ENCODE measurements at places on chromosomes 7 and 10.

GRCh38 chr7:46532571-46532970 lies 611.5 kb upstream of the IGFBP3 start:
- no peak for DNase-seq

DNA sequence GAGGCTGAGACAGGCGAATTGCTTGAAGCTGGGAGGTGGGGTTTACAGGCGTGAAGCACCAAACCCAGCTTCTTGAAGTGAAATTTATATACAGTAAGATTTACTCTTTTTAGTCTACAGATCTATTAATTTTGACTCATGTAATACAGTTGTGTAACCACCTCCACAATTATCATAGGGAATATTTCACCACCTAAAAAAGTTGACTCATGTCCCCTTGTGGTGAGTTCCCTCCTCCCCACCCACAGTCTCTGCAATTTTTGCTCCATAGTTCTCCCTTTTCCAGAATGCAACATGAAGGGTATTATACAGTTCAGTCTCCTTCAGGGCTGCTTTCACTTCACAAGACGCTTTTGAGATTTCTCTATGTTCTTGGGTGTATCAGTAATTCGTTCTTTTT lies 156.8 kb downstream of the FAM107B start:
- no peak for DNase-seq

DNA sequence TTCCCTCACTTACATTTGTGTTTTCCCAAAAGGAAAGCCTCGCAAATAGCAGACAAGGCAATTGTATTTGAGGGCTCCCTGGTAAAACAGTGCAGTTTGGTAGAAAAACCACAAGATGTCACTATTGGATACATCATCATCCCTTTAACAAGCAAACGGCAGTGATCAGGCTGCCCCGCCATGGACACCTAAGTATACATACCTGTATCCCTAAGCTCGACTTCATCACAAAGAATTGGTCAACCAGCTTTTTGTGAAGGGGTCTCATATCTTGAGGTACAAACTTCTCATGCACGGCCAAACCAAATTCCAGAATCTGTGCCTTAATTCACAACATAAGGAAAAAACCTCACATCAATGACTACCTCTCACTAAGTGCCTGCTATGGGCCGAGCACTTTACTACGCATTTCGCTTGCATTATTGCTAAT lies 179.5 kb upstream of the IMMP2L start:
- peak; percentile 12 for DNase-seq

GRCh38 chr7:151135525-151135845 lies 32.0 kb downstream of the GBX1 start:
- DNase-seq: no peak

- no peak for DNase-seq
These were observed 73.1 kb downstream of the MKLN1 start for GRCh38 chr7:131400681-131401176.

DNA sequence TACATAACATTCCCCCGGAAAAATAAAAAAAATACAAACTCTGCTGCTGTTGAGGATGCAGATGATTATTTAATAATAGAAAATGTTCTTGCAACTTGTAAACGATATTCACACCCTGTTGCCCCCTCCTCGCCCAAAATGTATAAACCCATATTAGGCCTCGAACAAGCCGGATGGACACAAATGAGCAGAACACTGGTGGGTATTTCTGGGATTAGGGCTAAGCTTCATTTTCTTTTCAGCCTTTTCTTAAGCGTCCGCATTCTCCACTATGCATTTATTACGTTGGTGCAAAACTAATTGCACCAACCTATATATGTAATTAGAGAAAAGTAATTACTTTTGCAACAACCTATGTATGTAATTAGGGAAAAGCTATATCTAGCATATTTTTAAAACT lies 349 bp upstream of the GNG11 start:
- no peak for DNase-seq

DNA sequence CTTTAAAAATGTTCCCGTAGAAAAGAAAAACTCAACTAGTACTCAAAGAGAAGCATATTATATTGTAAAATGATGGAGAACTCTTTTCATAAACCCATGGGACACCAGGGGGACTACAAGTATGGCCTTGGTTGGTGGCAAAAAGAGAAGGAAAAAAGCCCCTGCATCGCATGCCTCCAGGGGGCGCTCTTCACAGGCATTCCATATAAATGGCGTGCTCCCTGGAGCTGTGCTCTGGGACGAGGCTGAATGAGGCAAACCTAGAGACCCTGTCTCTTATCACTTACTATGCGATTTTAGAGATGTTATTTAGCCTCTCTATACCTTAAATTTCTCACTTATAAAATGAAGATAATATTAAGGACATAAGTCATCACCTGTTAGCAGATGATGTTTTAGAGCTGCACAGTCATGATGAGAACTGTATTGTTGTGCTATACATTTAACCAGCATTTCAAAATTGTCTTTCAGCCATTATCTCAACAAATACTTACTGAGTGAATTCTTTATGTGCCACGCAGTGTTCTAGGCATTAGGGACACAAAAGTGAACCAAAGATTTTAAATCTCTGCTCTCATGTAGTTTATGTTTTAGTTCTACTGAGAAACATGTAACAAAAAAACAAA lies 105.8 kb downstream of the ARHGAP21 start:
- DNase-seq: peak; percentile 14

DNA sequence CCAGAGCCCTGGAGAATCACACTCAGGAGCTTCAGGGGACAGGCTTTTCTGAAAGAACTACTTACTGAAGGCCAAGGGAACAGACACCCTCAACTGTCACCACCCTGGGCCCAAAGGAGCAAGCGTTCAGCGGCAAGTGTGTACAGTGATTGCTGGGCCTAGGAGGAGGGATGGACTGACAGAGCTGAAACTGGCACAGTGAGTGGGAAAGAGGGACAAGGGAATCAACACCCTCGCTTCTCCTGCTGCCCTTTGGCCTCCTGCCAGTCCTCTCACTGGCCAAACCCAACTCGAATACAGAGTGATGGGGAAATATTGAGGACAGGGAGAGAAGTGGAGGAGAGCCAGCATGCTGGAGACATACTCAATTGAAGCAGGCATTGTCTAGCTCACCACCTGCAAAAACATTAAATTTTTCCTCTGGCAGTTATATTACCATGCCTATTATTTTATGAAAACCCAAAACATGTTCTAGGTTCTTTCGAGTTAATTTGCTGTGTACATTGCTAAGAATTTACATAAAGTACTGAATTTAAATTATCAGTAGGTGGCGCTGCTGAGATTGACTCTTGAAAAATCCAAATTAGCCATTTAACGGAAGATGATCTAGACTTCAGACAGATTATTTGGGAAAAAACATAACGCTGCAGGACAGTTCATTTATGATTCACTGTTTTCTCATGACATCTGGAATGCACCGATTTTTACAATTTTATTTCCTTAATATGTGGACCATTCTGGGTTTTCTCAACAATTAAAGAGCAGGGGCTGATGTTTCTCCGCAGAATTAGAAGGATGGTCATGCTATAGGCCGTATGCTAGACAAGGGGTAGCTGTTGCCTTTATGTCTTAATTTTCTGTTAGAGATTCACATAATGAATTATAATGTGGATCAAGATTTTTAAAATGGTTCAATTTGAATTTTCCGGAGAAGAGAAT lies 14.7 kb upstream of the TMEM236 start:
- no peak for DNase-seq

DNA sequence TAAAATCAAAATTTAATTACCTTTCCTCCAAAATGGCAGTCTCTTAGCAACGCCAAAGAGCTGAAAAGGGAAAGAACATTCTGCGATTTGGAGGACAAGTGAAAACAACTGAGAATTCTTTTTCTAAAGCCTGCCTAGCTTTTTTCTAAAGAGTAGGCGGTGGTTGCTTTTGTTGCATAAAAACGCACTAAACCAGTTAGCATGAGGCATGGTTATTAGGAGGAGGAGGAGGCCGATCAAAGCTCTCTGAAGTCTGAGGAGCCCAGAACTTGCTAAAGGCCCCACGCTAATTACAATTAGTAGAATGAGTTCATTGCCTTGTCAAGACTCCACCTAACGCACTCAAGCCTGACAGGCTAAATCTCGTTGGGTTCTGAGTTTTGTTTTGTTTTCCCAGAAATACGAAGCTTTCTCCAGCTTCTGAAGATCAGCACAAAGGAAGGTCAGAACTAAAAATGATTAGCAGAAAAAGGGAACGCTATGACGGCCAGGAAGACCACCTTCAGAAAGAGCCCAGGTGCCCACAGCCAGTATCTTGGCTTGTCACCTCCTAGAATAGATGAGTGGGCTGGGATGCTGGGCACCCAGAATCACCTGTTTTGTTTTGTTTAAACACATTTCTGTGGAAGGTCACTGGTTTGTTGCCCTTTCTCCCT lies 72.0 kb downstream of the FGFR2 start:
- no peak for DNase-seq

DNA sequence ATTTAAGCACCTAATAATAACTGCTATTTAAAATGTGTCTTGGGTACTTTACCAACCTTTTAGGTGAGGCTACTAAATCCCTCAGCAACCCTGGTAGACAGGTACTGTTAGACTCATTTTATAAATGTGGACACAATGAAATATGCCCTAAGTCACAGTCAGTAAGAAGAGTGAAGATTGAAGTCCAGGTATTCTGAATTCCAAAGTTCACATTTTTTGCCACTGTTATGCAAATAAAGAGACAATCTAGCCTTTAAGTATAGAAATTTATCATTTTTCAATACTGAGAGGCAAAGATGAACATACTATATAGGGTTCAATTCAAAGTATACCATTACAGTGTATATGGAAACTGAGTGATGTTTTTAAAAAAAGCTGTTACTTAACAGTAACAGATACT lies 102.7 kb downstream of the LMBR1 start:
- no peak for DNase-seq

DNA sequence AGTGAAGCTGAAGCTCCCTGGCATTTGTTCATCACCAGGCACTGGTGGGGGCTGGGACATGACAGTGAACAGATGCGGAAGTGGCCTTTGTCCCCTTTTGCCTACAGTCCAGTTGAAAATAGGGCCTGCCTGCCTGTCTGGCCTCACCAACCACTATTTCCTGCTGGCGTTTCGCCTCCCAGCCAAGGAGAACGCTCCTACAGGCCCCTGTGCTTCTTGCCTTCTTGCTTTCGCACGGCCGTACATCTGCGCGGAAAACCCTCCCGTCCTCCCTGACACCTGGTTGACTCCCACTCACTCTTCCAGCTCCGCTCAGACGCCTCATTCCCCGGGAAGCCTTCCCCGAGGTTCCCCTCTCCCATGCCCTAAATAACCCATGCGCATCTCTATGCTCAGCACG lies 317.3 kb downstream of the PRPF18 start:
- no peak for DNase-seq

DNA sequence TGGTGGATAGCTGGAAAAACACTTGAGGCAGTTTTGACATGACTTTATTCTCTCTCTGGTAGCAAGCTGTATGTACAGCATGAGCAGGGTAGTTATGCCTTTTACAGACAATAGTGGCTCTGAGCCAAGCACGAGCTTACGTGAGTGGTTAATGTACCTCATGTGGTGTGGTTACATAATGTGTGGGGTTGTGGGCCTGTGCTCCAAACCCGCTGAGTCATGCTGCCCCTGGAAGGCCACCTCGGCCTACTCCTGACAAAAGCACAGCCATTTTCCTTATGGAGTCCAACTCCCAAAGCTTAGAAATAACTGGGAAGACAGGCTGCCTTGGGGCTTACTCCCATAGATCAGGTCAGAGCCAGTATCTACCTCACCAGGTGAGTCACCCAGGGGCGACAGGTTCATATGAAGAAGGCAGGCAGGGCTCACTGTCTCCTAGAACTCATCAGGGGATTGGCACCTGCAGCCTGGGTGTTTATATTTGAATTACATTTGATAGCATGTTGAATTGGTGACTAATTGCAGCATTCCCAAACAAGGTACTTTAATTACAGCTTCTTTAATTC lies 404.5 kb downstream of the ADRA2A start:
- no peak for DNase-seq

DNA sequence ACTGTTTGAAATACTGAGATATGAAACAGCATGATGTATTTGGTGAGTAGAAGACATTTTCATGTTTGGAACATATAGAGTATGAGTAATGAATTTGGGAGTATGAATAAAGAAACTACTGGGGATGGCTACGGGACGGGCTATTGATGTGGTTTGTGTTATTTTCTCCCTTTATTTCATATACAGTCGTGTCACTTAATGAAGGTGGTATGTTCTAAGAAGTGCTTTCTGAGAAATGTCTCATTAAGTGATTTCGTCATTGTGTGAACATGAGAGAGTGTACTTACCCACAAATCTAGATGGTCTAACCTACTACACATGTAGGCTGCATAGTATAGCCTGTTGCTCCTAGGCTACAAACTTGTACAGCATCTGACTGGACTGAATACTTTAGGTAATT lies 106.3 kb downstream of the CCNY start:
- no peak for DNase-seq

- no peak for DNase-seq
These were observed 14.6 kb downstream of the MDFIC start for GRCh38 chr7:114936471-114936870.

GRCh38 chr10:132904181-132904813 lies 38.1 kb downstream of the CFAP46 start:
- DNase-seq: peak; percentile 34

DNA sequence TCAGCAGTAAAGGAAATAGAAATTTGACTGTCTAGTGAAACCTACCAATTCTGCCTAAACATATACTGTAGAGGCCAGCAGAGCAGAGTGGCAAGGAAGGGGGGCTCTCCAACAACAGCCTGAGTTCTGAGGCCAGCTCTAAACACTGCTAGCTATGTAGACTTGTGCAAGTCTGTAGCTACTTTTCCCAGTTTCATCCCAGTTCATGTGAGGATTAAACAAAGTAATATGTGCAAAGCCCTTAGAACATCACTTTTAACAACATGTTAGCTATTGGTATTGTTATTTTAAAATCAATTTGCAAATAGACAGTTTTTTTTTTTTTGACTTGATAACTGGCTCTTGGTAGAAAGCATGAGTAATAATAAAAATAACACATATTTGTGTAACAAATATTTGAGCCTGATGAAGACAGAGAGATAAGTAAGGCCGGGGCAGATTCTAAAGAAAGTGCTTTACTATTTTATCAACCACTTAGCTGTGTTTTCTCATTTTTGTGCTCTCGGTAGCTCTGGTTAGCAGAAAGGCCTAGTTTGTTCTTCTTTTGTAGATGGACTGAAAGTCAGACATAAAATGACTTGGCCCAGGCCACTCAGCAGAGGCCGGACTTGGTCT lies 9.3 kb downstream of the CHST12 start:
- DNase-seq: no peak

- no peak for DNase-seq
These were observed 152.6 kb upstream of the PRR15 start for GRCh38 chr7:29410996-29411395.

DNA sequence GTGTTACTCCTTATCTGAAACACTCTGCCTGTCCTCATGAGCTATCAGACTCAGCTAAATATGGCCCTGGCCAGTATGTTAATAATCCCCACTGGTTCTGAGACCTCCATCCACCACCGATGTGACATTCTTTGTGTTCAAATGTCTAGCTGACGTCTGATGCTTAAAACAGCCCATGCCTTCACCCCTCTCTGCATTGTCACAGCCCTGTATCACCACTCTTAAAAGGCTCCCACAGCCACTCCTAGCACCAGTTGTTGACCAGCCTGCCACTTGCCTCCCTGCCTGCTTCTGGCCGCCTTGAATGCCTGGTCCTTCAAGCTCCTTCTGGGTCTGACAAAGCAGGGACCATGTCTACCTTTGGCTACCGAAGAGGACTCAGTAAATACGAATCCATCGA lies at the start of gene LMOD2:
TSS of gene LMOD2 (plus strand) at position 253 of the 400 bp plus-strand sequence. CDS start at position 351, 98 bp downstream.
- no peak for DNase-seq

- DNase-seq: no peak
These were observed 8.1 kb downstream of the PGAM1 start for GRCh38 chr10:97434055-97434454.

GRCh38 chr10:1375346-1376170 lies 319.4 kb downstream of the WDR37 start:
- no peak for DNase-seq

GRCh38 chr7:23710000-23710399 lies at the start of gene STK31:
TSS of gene STK31 (plus strand) at chr7:23710219. CDS start at chr7:23710286, 67 bp downstream.
- no peak for DNase-seq
